Stimulated activated CD8-positive, alpha-beta memory T cell treated with anti-CD3 and anti-CD28 coated beads, Interleukin-4, amount 100 ng/mL, for 24 hours (primary cell): ENCODE measurements at places on chromosomes 6 and 20.

DNA sequence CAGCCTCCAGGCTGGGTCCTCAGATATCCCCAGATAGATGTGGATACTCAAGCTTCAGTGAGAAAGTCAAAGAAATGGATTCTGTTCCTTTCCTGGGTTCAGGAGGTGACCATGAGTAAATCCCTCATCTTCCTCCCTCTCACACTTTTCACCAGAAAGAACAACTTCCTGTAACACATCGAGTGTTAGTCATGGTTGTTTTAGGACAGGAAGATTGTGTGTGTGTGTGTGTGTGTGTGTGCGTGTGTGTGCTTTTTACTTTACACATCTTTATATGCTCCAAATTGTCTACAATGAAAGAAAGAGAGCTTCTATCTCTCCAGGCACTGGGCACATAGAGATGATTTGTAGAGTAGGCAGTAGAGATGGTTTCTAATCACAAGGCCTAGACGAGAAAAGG lies 139.9 kb downstream of the TBXT start:
- DNase-seq: no peak

- DNase-seq: no peak
These were observed 195.9 kb upstream of the SULF2 start for GRCh38 chr20:47981222-47981621.

DNA sequence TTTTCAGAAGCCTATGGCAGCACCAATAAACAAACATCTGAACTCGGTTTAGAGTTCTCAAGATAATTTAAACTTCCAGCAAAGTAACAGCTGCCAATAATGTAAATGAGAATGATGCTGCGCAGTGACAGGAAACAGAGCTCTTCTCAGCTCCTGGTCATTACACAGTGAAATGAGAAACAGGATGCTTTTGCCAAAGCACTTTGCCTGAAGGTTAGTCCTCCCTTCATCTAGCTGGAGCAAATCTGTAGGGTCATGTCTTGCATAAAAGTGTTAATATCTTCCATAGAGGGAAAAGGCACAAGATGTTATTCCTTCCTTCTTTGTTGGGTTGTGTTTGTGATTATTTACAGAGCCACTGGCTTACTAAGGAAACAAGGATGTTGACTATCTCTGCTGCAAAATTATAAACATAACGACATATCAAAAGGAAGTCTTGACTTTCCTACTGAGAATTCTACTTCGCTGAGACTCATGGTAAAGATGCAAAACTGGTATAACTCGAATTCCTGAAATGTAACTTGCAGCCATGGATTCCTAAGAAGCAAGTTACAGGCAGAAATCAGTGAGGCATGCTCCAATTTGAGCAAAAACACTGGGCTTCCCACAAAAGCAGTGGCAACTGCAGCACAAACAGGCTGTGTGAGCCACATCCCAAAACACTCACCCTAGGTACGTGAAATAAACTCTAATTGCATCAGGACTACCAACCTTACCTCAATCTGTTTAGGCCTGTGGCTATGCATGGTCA lies 102.5 kb upstream of the BEND6 start:
- DNase-seq: no peak

DNA sequence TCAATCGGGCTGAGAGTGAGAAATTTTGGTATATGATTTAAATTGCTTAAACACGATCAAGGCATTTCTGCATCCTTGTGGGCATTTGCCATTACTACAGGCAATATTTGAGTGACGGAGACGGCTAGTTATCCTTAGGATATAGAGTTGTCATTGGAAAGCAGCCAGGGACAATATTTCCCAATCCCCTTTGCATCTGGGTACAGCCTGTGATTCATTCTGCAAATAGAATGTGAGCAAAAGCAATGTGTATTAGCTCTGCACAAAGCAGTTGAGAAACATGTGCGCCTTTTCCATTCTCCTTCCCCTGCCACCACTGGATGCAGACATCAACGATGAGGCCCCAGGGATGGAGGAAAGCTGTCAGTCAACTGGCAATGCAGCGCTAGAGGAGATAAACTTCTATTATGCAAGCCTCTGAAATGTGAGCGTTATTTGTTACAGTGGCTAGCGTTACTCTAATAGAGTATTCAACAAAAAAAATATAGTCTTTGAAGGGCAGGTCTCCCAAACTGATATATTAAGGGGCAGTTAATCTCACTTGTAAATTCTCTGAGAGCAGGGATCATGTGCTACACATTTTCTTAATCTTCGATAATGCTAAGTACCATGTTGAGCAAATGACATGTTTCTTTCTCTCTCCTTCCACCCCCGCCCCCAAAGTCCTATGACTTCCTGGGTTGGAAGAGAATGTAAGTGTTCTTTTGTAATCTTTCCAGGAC lies 37.1 kb upstream of the NCOA3 start:
- no peak for DNase-seq

GRCh38 chr20:38875175-38875993 lies 50.8 kb upstream of the FAM83D start:
- peak; percentile 46 for DNase-seq

GRCh38 chr6:167116109-167116837 lies 6.6 kb upstream of the CCR6 start:
- no peak for DNase-seq

DNA sequence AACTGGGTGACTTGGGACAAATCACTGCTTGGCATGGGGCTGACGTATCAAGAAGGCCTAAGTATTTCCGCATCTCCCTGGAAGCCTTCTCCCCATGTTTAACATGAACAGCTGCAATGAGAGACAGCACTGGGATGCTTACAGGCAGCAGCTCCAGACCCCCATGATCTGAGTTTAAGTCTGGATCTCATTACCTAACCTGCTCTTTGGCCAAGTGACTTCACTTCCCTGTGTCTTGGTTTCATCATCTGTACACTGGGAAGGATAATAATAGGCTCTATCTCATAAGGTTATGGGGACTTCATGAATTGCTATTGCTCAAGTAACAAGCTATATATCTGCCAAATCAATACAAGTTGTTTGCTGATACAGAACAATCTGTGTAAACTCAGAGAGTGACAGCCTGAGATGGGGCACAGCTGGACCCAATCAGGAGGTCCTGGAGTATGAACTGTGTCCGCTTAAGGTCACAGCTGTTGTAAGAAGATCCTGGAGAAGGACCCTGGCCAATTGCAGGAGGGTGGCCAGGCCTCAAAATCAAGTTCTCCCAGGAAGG lies 56.0 kb downstream of the TGM2 start:
- DNase-seq: no peak
